Activated naive CD8-positive, alpha-beta T cell treated with anti-CD3 and anti-CD28 coated beads, Interleukin-2, amount 10 ng/mL, durations not matched to agents 7 days and 5 days (primary cell): ENCODE measurements at places on chromosomes 5 and 9. TPM values are rescaled to one million over a fixed set of nuclear protein-coding genes. Genes with fewer than 3 reads are reported as not detected.
A peak's percentile ranks its signal among the peaks of the same experiment; 100 is the strongest.

TEX10 gene
- 19.8 TPM for total RNA-seq

GRIN1 gene
- not detected for total RNA-seq

LCN15 gene
- total RNA-seq: not detected

CCNB1 gene
- total RNA-seq: 118 TPM

PPP3R2 gene
- not detected for total RNA-seq

DOCK2 gene
- 275 TPM for total RNA-seq

WHRN gene
- 10.5 TPM for total RNA-seq

PCDHB14 gene
- not detected for total RNA-seq

NREP gene
- total RNA-seq: 19.6 TPM

GRCh38 chr5:9545992-9546851, at the start of gene SEMA5A:
TSS of gene SEMA5A (minus strand) at chr5:9546075. CDS start at chr5:9379946, 166,129 bp downstream.
- no peaks in the 10 kb centered on the region for H3K36me3 ChIP-seq
- H3K4me3 ChIP-seq: no peak within 1 kb of the TSS
- no peak for DNase-seq
- H3K27ac ChIP-seq: no peak within 1 kb of the TSS
- H3K4me1 ChIP-seq: no peaks in the 10 kb centered on the region

GRCh38 chr5:74556006-74556405, 84.5 kb downstream of the ENC1 start:
- H3K27me3 ChIP-seq: peaks cover 5% of the 10 kb centered on the region
- no peaks in the 10 kb centered on the region for H3K4me1 ChIP-seq
- no peak overlapping the region for H3K27ac ChIP-seq
- no peak for DNase-seq

DNA sequence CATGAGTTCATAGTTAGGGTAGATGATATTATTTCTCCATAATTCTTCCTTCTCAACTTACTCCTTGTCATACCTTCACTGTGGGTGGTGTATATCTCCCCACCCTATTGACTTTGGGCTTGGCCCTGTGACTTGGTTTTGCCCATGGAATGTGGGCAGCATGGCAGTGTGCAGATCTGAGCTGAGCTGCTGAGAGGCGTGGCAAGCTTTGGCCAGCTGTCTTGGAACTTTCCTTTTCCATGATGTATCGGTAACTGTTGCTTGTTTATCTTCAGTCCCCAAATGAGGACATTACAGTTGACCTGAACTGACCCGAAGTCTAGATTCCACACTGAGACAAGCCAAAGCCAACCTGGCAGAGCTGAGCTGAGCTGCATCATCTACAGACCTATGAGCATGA, 70.4 kb downstream of the RALGPS1 start:
- peaks cover 14% of the 10 kb centered on the region for H3K36me3 ChIP-seq
- H3K27ac ChIP-seq: no peak overlapping the region
- peaks cover 41% of the 10 kb centered on the region for H3K27me3 ChIP-seq
- no peak overlapping the region for H3K4me3 ChIP-seq
- no peak for DNase-seq

- peaks cover 4% of the 10 kb centered on the region for H3K36me3 ChIP-seq
- no peak overlapping the region for H3K27ac ChIP-seq
- peaks cover 18% of the 10 kb centered on the region for H3K4me1 ChIP-seq
- no peak for DNase-seq
These were observed 85.4 kb upstream of the IL7R start for GRCh38 chr5:35771300-35771699.

DNA sequence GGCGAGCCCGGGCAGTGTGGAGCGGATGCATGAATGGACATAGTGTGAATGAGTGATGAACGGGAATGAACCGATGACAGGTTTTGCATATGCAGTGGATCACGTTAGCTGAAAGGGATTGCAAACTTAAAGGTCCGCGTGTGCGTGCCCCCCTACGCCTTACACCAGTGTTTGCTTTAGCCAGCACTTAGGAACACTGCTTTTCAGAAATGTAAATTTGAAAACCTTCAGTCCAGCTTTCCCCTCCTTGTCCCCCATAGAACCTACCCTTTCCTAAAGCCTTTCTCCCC, 692 bp downstream of the PSAT1 start:
- peaks cover 23% of the 10 kb centered on the region for H3K36me3 ChIP-seq
- peaks cover 43% of the 10 kb centered on the region for H3K4me1 ChIP-seq
- peak overlapping the region; percentile 96 for H3K4me3 ChIP-seq
- peak overlapping the region; percentile 98 for H3K27ac ChIP-seq

DNA sequence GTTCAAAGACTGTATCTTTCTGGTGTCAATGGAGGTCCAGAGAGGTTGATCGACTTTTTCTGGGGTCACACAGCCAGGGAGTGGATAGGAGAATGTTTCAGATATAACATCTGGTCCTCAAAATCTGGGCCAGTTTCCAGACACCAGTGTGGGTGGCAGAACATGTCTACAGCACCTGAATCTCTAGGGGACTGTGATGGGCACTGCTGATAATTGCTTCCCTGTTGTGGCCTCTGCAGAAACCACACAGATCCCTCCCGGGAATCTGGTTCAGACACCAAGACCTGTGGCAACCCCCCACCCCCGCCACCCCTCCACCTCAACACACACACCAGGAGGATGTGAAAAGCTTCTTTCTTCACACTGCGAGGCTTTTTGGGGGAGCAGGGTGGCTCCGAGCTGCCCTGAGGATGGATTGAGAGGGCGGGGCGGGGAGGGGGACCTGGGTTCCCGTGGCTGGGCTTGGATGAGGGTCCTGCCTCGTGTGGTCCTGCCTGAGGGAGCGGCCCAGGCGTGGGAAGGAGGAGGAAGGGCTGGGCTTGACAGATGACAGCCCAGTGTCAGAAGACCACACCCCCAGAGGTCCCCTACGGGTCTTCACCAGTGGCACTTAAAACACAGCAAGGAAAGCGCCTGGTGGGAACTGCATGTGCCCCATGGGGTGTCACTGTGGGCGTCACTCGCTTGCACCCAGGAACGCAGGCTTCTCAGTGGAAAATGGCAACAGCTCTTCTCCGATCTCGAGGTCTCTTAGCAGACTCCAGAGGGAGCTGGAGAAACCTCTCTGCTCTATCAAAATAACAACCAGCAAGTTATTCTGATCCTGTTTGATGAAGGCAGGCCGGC, 55.2 kb downstream of the TRIP13 start:
- no peaks in the 10 kb centered on the region for H3K36me3 ChIP-seq
- peaks cover 3% of the 10 kb centered on the region for H3K4me1 ChIP-seq
- H3K27ac ChIP-seq: no peak overlapping the region
- DNase-seq: no peak
- H3K27me3 ChIP-seq: peaks cover 48% of the 10 kb centered on the region

DNA sequence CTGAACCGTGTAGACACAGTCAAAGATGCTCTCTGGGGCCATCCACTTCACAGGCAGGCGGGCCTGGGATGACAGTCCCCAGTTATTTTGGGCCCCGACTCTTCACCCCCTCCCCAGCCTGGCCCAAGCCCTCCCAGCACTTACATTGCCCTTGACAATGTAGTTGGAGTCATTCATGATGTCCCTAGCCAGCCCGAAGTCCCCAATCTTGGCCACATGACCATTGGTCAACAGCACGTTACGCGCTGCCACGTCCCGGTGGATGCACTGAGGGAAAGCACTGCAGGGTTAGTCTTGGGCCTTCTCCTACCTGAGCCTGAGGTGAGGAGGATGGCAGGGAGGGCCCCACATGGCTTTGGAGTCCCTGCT, 30.3 kb downstream of the CSF1R start:
- no peak for DNase-seq
- peaks cover 8% of the 10 kb centered on the region for H3K36me3 ChIP-seq
- H3K27ac ChIP-seq: no peak overlapping the region
- H3K4me1 ChIP-seq: peaks cover 12% of the 10 kb centered on the region
- no peak overlapping the region for H3K4me3 ChIP-seq

DNA sequence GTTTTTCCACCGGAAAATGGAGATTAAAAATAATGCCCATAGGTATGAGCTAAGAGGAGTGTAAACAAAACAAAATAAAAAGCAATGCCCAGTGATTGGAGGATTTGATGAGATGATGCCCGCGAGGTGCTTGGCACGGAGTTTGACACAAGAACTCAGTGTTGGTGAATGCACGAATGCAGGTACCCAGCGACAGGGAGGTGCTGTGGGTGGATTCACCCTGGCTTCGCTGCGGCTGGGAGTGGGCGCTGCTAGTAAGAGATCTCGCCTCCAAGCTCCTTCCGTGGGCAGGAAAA, 526 bp upstream of the STXBP1 start:
- H3K27me3 ChIP-seq: peaks cover 52% of the 10 kb centered on the region
- peak overlapping the region; percentile 79 for H3K27ac ChIP-seq
- peaks cover 30% of the 10 kb centered on the region for H3K4me1 ChIP-seq
- H3K36me3 ChIP-seq: no peaks in the 10 kb centered on the region
- H3K4me3 ChIP-seq: peak overlapping the region; percentile 95

DNA sequence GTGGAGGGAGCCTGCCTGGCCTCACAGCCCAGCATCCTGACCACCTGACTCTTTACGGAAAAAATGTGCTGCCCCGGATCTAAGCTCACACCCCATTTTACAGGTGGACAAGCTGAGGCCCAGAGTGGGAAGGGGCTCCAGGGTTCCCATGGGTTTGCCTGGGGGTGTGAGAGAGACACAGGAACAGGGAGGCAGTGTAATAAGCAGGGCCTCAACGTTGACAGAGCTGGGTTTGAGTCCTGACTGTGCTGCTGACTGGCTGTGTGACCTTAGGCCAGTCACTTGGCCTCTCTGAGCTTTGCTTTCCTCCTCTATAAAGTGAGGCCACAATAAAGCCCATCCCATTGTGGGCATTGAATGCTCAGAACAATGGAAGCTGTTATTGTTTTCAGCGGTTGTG, 73.7 kb downstream of the HMCN2 start:
- H3K27ac ChIP-seq: no peak overlapping the region
- no peak overlapping the region for H3K4me3 ChIP-seq
- H3K36me3 ChIP-seq: no peaks in the 10 kb centered on the region
- H3K27me3 ChIP-seq: peaks cover 2% of the 10 kb centered on the region
- DNase-seq: no peak
